ENCODE measurements at places on chromosomes 5 and 9.

- no peaks in the 10 kb centered on the region for H3K27me3 ChIP-seq
- H3K36me3 ChIP-seq = no peaks in the 10 kb centered on the region
- no peak for DNase-seq
Observed at GRCh38 chr5:158563760-158564390, 535.8 kb downstream of the EBF1 start.

- DNase-seq = no peak
- H3K4me1 ChIP-seq = no peaks in the 10 kb centered on the region
- no peaks in the 10 kb centered on the region for H3K27me3 ChIP-seq
- no peak overlapping the region for H3K27ac ChIP-seq
- no peaks in the 10 kb centered on the region for H3K36me3 ChIP-seq
- no peak overlapping the region for H3K4me3 ChIP-seq
Observed at GRCh38 chr5:81232464-81233079, 550 bp upstream of the CKMT2 start.

DNA sequence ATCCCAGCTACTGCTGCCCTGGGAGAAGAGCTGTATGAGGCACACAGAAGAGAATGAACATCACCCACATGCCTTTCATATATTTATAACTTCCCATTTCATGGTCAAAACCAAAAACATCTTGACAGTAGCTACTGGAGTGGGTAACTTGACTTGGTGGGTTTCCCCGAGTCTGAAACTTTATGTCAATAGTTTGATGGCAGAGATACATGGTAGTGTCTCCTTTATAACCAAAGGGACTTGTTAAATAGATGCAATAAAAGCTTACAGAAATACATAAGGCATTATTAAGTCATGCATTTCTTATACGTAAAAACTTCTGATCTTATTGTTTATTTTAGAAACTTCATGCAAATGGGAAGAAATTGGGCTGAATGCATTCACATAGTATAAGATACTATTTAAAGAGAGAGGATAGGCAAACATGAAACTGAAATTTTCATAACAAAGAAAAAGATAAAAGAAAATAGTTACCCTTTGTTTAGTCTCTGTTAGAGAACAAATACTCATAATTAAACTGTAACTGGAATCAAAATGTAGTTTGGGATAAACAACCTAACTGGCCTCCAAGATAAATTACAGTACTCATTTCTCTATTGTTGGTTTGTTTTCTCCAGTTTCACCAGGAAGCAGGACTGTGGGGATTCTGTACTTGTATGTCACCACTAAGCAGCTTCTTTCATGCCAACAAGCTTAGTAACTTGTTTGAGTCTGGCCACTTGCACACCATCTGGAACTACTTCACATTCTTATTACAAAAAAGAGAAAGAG lies 459.3 kb upstream of the MEF2C start:
- peaks cover 39% of the 10 kb centered on the region for H3K4me1 ChIP-seq
- H3K4me3 ChIP-seq = 0 out of 2 replicates have a peak overlapping the region, but pooled peaks have one; percentile 3
- H3K27me3 ChIP-seq = no peaks in the 10 kb centered on the region
- peak; percentile 90 for DNase-seq

GRCh38 chr9:13017260-13017659 lies 242.4 kb downstream of the LURAP1L start:
- no peaks in the 10 kb centered on the region for H3K4me1 ChIP-seq
- H3K36me3 ChIP-seq = no peaks in the 10 kb centered on the region
- no peak for DNase-seq
- H3K27me3 ChIP-seq = peaks cover 3% of the 10 kb centered on the region
- H3K4me3 ChIP-seq = no peak overlapping the region

DNA sequence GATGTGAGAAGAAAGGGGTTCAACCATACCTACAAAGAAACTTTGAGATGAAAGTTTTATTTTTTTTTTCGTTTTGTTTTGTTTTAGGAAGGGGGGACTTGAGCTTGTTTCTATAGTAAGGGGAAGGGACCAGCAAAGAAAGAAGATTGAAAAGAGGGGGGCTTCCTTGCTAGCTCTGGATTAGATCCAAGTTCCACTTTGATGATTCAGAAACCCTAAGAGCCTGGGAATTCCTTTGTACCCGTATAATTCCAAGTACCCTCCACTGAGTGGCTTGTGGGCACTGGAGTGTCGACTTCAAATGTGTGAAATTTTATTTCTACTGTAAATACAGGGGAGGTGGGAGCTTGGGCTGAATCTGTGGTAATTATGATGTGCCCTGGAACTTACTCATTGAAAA lies 10.9 kb downstream of the MAMDC2 start:
- no peak overlapping the region for H3K4me3 ChIP-seq
- peaks cover 34% of the 10 kb centered on the region for H3K4me1 ChIP-seq
- H3K27ac ChIP-seq = no peak overlapping the region
- no peaks in the 10 kb centered on the region for H3K36me3 ChIP-seq
- H3K27me3 ChIP-seq = no peaks in the 10 kb centered on the region

DNA sequence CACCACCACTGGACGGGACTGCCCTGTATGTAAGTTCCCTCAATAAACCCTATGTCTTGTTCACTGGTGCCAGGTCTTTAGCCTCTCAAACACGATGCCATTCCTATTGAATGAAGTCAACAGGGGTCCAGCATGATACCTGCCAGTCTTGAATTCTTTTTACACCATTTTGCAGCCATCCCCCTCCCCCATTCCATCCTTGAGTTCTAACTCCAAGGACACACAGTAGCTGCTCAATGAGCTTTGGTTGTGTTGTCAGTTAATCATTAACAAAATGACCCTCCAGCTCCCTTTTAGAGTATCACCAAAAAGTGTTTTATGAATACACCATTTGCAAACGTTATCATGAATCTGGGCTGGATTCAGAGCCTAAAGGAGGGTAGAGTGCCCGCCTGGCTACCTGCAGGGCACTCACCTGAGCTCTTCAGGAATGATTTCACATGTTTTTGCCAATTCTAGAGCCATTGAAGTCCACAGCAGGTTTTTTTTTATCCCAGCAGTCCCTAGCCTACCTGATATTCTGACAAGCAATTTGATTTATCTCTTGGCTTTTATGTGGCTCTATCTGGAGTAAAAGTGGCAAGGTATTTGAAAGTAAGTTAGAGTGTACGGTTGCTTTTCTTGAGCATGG lies 271.8 kb downstream of the SMARCA2 start:
- no peaks in the 10 kb centered on the region for H3K4me1 ChIP-seq
- H3K4me3 ChIP-seq = no peak overlapping the region
- no peak for DNase-seq
- H3K36me3 ChIP-seq = no peaks in the 10 kb centered on the region

DNA sequence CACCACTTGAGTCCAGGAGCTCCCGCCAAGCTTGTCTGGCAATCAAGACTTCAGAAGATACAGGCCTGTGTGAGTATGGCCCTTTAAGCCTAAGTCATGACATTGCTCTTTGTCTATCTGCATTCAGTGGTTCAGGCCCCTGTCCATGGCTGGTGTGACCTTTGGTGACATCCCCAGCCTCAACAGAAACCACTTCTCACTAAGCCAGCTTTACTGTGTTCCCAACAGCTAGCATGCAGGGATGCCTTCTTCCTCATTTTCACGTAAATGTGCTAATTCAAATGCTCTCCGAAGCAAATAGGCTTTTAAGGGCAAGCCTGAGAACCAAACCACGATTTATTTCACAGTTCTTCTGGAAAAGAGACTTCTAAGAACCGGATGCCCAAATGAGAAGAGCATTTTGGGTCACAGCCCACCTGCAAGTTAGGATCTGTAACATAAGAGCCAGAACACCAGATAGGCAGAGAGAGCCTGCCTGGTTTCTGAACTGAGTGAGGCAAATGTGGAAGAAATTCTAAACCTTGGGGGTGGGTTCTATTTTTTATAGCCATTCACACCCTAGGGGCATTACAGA lies 14.9 kb downstream of the CD180 start:
- peaks cover 19% of the 10 kb centered on the region for H3K4me1 ChIP-seq
- H3K27me3 ChIP-seq = peaks cover 2% of the 10 kb centered on the region
- H3K4me3 ChIP-seq = no peak overlapping the region
- H3K36me3 ChIP-seq = no peaks in the 10 kb centered on the region

- H3K27ac ChIP-seq = peak overlapping the region; percentile 91
- peak; percentile 76 for DNase-seq
- H3K4me1 ChIP-seq = peaks cover 76% of the 10 kb centered on the region
- H3K27me3 ChIP-seq = no peaks in the 10 kb centered on the region
- peak overlapping the region; percentile 23 for H3K4me3 ChIP-seq
- H3K36me3 ChIP-seq = peaks cover 21% of the 10 kb centered on the region
Observed at GRCh38 chr5:53373451-53374158, 106.8 kb upstream of the FST start.

DNA sequence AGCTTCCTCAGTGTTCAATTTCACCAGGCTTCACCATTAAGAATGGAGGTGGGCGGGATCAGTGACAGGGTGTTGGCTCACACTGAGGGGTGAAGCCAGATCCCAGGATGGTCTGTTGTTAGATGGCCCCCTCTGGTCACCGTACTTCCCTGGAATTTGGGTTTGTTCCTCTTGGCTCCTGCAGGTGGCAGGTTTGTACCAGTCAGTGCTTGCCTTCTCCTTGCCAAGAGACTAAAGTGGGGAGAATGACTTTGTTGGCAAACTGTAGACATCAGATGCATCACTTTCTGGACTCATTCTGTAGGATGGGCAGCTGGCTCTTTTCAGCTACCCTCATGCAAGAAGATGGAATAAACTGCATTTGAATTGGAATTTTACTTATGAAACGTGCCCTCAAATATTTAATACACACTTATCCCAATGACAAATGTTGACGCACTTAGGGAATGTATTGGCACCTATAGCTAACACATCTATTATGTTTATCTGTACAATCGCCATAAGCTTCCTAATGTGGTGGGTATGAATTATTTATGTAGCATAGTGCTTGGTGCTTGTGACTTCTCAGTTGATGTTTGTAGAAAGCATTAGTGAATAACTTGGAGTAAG lies 31.4 kb upstream of the ANKRD55 start:
- H3K4me3 ChIP-seq = no peak overlapping the region
- no peaks in the 10 kb centered on the region for H3K27me3 ChIP-seq
- peaks cover 11% of the 10 kb centered on the region for H3K4me1 ChIP-seq
- H3K36me3 ChIP-seq = no peaks in the 10 kb centered on the region
